ENCODE measurements at places on chromosomes 7 and 10. TPM values are rescaled to one million over a fixed set of nuclear protein-coding genes. Genes with fewer than 3 reads are reported as not detected.

The TAS2R41 gene
- total RNA-seq: not detected

The LIPF gene
- not detected for total RNA-seq

The TRIM73 gene
- total RNA-seq: under 0.01 TPM

The ICA1 gene
- 33.0 TPM for total RNA-seq

The ERVW-1 gene
- total RNA-seq: not detected

The GNAI1 gene
- 74.0 TPM for total RNA-seq

The CALY gene
- not detected for total RNA-seq

DNA sequence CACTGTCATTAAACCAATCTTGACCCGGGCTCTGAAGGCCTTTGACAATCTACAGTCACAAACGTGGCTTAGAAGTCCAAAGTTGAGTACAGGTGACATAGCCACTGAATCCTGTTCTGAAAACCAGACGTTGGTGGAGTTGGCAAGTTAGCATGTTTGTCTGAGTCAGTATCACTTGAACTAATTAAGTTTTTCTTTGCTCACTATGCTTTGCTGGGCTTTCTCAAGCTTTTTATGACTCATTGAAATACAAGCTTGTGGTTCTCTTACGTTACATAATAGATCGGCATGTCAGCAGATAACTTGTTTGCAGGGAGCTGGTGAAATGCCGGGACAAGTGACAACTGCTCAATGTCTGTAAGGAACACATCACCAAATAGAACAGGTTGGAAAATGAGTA is 53.8 kb downstream of the ARL5B start:
- H3K27ac ChIP-seq: no peak overlapping the region
- DNase-seq: no peak
- no peaks in the 10 kb centered on the region for H3K4me1 ChIP-seq
- H3K27me3 ChIP-seq: no peaks in the 10 kb centered on the region

GRCh38 chr7:151795168-151795811 is 81.6 kb downstream of the PRKAG2 start:
- H3K4me3 ChIP-seq: no peak overlapping the region
- H3K27me3 ChIP-seq: no peaks in the 10 kb centered on the region
- DNase-seq: no peak
- H3K27ac ChIP-seq: no peak overlapping the region
- no peaks in the 10 kb centered on the region for H3K36me3 ChIP-seq

DNA sequence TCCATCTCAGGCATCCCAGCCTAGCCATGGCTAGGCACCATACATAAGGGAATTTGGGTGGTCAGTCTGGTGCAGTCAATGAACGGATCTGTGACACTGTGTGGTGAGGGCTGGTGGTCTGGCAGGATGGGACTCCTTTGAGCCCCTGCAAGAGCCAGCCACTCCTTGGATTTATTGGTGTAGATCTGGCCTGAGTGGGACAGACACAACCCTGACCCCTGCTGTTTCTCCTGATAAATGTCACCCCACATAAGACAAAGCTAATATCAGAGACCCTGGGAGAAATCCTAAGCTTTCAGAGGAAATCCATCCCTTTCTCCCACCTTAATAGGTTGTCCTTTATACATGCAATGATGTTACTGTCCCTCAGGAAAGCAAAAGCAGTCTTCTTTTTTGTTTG is 2.3 kb downstream of the FBXO24 start:
- H3K4me3 ChIP-seq: no peak overlapping the region
- peaks cover 6% of the 10 kb centered on the region for H3K4me1 ChIP-seq
- no peak overlapping the region for H3K27ac ChIP-seq
- no peaks in the 10 kb centered on the region for H3K27me3 ChIP-seq
- no peaks in the 10 kb centered on the region for H3K36me3 ChIP-seq

DNA sequence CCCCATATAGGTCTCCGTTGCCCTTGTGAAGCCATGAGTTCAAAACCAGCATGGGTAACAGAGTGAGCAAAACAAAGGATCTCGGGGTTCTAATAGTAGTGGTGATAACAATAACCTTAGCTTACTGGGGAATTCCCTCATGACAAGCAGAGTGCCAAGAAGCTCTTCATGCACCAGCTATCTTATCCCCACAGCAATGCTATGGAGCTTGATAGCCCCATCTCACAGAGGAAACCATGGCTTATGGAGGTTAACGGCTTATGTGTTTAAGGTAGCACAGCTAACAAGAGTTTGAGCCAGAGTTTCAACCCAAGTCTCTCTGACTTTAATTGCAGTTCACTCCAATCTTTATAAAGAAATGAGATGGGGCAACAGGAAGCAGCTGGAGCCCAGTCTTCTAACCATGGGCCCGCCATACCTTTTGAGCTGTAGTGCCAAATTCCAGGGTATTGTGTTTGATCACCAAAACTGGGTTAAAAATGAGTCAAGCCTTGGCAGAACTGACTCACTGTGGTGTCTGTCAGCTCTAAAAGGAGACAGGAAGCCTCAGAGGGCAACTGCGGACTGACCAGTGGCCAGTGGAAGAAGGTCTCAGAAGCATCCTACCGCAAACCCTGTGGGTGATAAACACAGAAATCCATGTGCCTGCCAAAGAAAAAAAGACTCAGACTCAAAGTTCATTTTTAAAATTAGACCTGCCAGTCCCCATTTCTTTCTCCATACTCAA is 16.5 kb upstream of the PLAU start:
- DNase-seq: no peak
- H3K27me3 ChIP-seq: no peaks in the 10 kb centered on the region
- no peak overlapping the region for H3K27ac ChIP-seq
- no peak overlapping the region for H3K4me3 ChIP-seq

- no peaks in the 10 kb centered on the region for H3K27me3 ChIP-seq
- no peak overlapping the region for H3K27ac ChIP-seq
- no peaks in the 10 kb centered on the region for H3K36me3 ChIP-seq
- H3K4me3 ChIP-seq: no peak overlapping the region
- no peak for DNase-seq
Measured at GRCh38 chr7:147483634-147484292, 1106.8 kb upstream of the C7orf33 start.

GRCh38 chr10:122699796-122700455 is at the start of gene C10orf120:
C10orf120 (minus strand) TSS chr10:122699846; CDS start chr10:122699790, 56 bp downstream.
- H3K36me3 ChIP-seq: no peaks in the 10 kb centered on the region
- no peak for DNase-seq
- H3K4me1 ChIP-seq: no peaks in the 10 kb centered on the region
- H3K4me3 ChIP-seq: no peak within 1 kb of the TSS
- H3K27ac ChIP-seq: no peak within 1 kb of the TSS

GRCh38 chr7:148698007-148698396 is 701 bp upstream of the CUL1 start:
- H3K27me3 ChIP-seq: no peaks in the 10 kb centered on the region
- no peak for DNase-seq
- peak overlapping the region; percentile 98 for H3K27ac ChIP-seq
- peak overlapping the region; percentile 84 for H3K4me3 ChIP-seq
- H3K4me1 ChIP-seq: peaks cover 4% of the 10 kb centered on the region

GRCh38 chr10:13617116-13617515 is 30.4 kb downstream of the PRPF18 start:
- H3K27ac ChIP-seq: no peak overlapping the region
- H3K4me3 ChIP-seq: no peak overlapping the region
- no peak for DNase-seq
- no peaks in the 10 kb centered on the region for H3K27me3 ChIP-seq

DNA sequence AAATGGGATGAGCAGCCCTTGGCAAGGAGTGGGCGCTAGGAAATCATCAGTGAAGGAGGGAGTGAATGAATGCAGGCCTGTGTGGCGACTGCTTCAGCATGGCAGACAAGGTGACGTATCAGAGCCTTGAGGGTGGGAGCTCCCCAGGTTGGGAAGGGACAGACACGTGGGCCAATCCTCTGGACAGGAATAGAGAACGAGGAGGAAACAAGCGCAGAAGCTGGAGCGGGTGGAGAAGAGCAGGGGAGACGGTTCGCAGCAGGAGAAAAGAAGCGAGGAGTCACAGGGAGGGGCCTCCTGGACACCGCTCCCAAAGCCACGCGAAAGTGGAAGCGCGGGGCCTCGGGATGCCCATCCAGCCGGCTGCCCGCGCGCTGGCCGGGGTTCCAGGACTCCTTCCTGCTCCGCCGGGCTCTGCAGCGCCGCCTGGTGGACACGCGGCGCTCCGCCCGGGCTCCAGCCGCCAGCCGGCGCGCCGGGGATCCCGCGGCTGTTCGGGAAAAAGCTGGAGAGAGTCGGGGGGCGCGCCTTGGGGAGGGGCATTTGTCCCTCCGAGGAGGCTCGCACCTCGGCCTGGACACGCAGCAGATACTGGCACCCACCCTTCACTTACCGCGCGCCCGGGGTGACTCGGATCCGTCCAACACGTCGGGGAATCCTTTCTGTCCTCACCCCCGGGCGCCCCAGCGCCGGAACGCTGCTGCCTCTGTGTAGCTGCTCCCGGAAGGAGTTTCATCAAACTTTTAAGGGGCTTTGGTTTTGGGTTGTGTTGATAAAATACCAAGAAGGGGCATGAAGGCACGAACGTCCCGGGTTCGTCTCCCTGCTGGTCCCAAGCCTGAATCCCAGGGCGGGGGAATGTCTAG is 6.3 kb downstream of the ZNF503 start:
- no peaks in the 10 kb centered on the region for H3K27me3 ChIP-seq
- peak overlapping the region; percentile 98 for H3K27ac ChIP-seq
- H3K4me3 ChIP-seq: peak overlapping the region; percentile 82
- peak; percentile 73 for DNase-seq

DNA sequence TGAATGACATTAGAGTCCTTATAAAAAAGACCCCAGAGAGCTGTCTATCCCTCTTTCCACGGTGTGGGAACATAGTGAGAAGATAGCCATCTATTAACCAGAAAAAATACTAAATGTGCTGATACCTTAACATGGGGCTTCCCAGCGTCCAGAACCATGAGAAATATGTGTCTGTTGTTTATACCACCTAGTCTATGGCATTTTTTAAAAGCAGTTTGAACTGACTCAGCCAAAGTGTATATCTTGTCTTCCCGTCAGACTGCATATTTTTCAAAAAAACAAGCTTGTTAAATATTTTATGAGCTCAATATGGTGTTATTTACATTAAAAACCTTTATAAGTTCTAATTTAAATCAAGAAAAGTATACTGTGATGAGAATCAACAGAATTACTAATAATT is 255.3 kb downstream of the HGF start:
- H3K27me3 ChIP-seq: no peaks in the 10 kb centered on the region
- H3K4me1 ChIP-seq: no peaks in the 10 kb centered on the region
- no peak overlapping the region for H3K27ac ChIP-seq
- no peak overlapping the region for H3K4me3 ChIP-seq
- H3K36me3 ChIP-seq: no peaks in the 10 kb centered on the region

- H3K27me3 ChIP-seq: no peaks in the 10 kb centered on the region
- no peaks in the 10 kb centered on the region for H3K4me1 ChIP-seq
- no peak for DNase-seq
- no peak overlapping the region for H3K27ac ChIP-seq
- no peak overlapping the region for H3K4me3 ChIP-seq
Measured at GRCh38 chr10:30247704-30248103, 101.4 kb downstream of the MTPAP start.

- no peaks in the 10 kb centered on the region for H3K4me1 ChIP-seq
- H3K36me3 ChIP-seq: no peaks in the 10 kb centered on the region
- no peak overlapping the region for H3K27ac ChIP-seq
Measured at GRCh38 chr10:122089311-122090017, 100.5 kb downstream of the TACC2 start.

DNA sequence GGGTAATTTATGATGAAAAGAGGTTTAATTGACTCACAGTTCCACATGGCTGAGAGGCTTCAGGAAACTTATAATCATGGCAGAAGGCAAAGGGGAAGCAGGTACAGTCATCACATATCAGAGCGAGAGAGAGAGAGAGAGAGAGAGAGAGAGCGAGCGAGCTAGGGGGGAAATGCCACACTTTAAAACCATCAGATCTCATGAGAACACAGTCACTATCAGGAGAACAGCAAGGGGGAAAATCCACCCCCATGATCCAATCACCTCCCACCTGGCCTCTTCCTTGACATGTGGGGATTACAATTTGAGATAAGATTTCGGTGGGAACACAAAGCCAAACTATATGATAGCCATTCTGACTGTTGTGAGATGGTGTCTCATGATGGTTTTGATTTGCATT is 576.3 kb downstream of the GFRA1 start:
- no peak overlapping the region for H3K4me3 ChIP-seq
- no peak overlapping the region for H3K27ac ChIP-seq
- no peaks in the 10 kb centered on the region for H3K27me3 ChIP-seq

GRCh38 chr7:113664867-113665266 is 253.9 kb downstream of the PPP1R3A start:
- DNase-seq: no peak
- no peaks in the 10 kb centered on the region for H3K4me1 ChIP-seq
- H3K27ac ChIP-seq: no peak overlapping the region
- no peaks in the 10 kb centered on the region for H3K27me3 ChIP-seq

DNA sequence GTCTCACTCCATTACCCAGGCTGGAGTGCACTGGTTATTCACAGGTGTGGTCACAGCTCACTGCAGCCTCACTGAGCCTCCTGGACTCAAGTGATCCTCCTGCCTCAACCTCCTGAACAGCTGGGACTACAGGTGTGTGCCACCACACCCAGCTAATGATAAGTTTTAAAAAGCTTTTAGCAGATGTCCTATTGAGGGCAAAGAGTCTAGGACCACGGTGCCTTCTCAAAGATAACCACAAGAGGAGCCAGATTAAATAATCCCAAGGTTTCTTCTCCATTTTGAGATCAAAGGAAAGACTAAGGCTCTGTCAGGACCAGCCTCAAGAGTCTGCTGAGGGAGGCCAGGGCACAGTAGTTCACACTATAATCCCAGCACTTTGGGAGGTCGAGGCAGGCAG is 4.7 kb downstream of the ATP5MF start:
- H3K27me3 ChIP-seq: no peaks in the 10 kb centered on the region
- H3K27ac ChIP-seq: no peak overlapping the region
- H3K4me1 ChIP-seq: no peaks in the 10 kb centered on the region
- H3K36me3 ChIP-seq: no peaks in the 10 kb centered on the region
- no peak for DNase-seq

- H3K27ac ChIP-seq: no peak overlapping the region
- no peaks in the 10 kb centered on the region for H3K4me1 ChIP-seq
- H3K4me3 ChIP-seq: no peak overlapping the region
- DNase-seq: no peak
Measured at GRCh38 chr7:92669616-92670165, 79.5 kb upstream of the FAM133B start.

DNA sequence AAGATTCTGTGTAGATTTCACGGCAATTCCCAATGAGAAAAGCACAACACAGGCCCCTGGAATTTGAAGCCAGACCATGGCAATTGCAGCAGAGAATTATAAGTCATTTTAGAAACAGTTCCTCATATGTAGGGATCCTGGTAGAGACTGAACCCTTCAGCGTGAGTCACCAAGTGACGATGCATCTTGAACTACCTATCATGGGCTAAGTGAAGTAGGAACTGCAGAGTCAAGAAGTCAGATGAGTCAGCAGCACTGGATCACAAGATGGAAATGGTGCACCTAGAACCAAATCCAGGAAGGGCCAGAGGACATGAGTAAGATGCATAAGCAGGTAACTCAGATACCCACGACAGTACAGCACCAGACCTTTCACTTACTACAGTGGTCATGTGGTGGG is 140.0 kb upstream of the TPK1 start:
- no peak for DNase-seq
- H3K27ac ChIP-seq: no peak overlapping the region
- H3K4me1 ChIP-seq: no peaks in the 10 kb centered on the region
- no peak overlapping the region for H3K4me3 ChIP-seq
- H3K27me3 ChIP-seq: no peaks in the 10 kb centered on the region

- no peak overlapping the region for H3K4me3 ChIP-seq
- no peaks in the 10 kb centered on the region for H3K36me3 ChIP-seq
- no peaks in the 10 kb centered on the region for H3K4me1 ChIP-seq
Measured at GRCh38 chr10:24777196-24777595, 53.5 kb upstream of the ARHGAP21 start.

- no peak overlapping the region for H3K27ac ChIP-seq
- H3K4me1 ChIP-seq: peaks cover 10% of the 10 kb centered on the region
- no peaks in the 10 kb centered on the region for H3K27me3 ChIP-seq
- DNase-seq: peak; percentile 19
- no peaks in the 10 kb centered on the region for H3K36me3 ChIP-seq
Measured at GRCh38 chr10:132497861-132498561, 39.6 kb upstream of the INPP5A start.
